ENCODE measurements at places on chromosomes 11 and 22.
A peak's percentile ranks its signal among the peaks of the same experiment; 100 is the strongest.

- DNase-seq: peak; percentile 78
Observed at GRCh38 chr11:10309163-10310093, 4.6 kb downstream of the ADM start.

DNA sequence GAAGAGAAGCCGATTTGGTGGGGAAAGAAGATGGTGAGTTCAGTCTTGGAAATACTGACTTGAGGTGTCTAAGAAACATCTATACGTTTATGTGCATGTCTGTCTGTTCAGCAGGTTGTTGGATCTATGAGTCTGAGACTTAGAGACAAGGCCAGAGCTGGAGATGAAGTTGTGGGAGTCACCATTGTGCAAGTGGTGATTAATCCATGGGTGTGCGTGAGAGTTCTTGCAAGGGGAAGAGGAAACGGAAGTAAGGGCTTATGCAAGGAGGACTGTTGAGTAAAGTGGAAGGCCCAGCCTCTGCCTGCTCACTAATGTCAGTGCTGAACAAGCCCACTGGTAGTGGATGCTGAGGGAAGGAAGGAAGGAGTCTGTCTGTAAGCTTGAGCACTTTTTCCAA lies 9.7 kb downstream of the TMEM45B start:
- no peak for DNase-seq

GRCh38 chr11:11871991-11872401 lies 30.2 kb downstream of the USP47 start:
- no peak for DNase-seq

- no peak for DNase-seq
Observed at GRCh38 chr11:110883256-110883655, 171.0 kb upstream of the ARHGAP20 start.

- DNase-seq: no peak
Observed at GRCh38 chr22:47564651-47565434, 802.4 kb downstream of the TBC1D22A start.

DNA sequence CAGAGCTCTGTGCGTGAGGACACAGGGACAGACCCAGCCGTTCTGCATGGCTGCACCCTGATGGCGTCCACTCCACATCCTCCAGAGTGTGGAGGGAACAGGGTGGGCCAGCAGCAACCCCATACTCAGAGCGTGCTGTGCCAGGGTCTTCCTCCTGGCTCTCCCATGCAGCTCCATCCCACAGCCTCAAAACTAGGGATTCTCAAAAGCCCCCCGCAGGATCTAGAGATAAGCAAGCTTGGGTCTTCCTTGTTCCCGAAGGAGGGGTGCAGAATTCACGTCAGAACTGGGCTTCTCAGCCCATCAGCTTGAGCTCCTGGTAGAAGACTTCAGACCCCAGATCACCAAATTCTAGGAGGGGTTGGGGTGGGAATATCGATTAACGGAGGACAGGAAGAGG lies 858.8 kb downstream of the TBC1D22A start:
- no peak for DNase-seq

DNA sequence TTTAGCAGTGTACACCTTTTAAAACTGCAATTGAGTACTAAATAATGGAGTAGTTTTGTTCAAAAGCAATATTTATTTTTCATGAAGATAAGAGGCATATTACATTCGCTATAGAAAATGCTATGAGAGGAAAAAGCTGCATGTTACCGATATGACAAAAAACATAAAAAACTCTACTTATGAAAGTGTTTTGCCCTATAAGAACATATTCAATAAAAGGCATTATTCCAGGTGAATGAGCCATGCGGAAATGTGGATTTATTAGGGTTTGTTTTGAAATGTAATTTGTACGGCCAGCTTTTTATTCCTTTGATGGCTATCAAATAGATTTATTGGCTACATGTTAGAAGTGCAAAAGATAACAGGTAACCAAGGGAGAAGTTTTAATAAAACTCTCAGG lies 129.3 kb upstream of the DDI1 start:
- DNase-seq: no peak

DNA sequence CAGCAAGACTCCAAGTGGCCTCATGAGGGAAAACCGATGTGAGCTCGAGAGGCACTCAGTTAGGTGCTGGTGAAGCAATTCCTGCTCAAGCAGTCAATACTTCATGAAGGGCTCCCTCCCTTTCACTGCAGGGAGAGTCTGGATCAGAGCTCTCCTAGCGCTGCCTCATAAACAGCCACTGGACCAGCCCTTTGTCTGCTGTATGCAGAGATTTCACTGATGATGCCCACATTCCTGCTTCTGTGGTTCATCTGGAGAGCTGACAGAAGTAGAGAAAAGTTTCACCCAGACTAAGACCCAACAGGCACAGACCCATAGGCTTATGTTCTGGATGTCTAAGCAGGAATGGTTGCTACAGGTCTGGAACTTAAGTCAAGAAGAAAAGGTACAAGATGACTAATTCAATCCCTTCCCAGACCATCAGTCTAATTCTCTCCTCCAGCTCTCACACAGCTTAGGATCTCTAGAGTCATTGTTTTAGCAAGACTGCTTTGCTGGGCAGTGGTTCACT lies 4.0 kb downstream of the UCP2 start:
- peak; percentile 1 for DNase-seq

- no peak for DNase-seq
Observed at GRCh38 chr22:44894321-44894720, 115.5 kb downstream of the PHF21B start.

DNA sequence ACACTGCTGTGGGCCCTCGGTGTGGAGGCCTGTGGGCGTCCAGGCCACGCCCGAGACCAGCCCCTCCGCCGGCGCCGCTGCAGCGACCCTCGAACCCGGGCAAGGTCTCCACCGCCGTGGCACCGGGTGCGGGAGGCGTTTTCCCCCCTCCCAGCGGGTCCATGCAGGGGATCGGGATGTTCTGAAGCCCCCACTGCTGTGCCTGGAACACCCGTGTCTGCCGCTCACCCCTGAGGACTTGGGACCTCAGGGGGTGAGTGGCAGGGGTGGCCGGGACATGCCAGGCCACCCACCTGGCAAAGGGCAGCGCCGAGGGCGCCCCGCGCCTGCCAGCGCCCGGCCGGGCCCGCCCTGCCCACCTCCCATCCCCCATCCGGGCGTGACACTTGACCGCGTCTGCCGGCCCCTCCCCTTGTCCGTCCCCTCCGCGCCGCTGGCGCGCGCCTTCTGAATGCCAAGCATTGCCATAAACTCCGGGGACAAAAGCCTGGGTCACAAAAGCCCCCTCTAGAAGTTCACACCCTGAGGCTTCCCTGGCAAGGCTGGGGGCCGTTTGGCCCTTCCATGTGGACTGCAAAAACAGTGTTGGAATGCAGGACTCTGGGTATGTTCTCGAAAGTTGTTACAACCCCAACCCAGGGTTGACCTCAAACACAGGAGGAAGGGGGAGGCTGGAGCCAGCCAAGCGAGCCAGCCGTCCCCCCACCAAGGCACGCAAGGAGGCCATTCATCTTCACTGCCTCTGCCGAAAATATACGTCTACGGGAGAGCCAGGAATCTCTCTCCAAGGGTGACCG lies 819 bp upstream of the KCNQ1OT1 start:
- peak; percentile 80 for DNase-seq

- no peak for DNase-seq
Observed at GRCh38 chr11:46386674-46387073, 4.9 kb downstream of the CHRM4 start.

GRCh38 chr11:10797001-10797400 lies 11.7 kb downstream of the EIF4G2 start:
- no peak for DNase-seq

Measured in Right ventricle myocardium superior (tissue), 1 donor.